ENCODE measurements at places on chromosomes 7 and 10. TPM values are rescaled to one million over a fixed set of nuclear protein-coding genes. Genes with fewer than 3 reads are reported as not detected.

Gene OR2A1
- total RNA-seq, result under 0.01 TPM

Gene C10orf62
- total RNA-seq, result not detected

Gene CHAT
- not detected for total RNA-seq

Gene KCND2
- 5.1 TPM for total RNA-seq

Gene LIPN
- total RNA-seq, result not detected

Gene SPDYE17
- not detected for total RNA-seq

Gene IFIT1B
- total RNA-seq, result not detected

Gene NYAP1
- 2.0 TPM for total RNA-seq

Gene DOCK1
- total RNA-seq, result 77.8 TPM

Gene SPRN
- total RNA-seq, result 0.37 TPM

Gene OR2A5
- not detected for total RNA-seq

Gene OGA
- total RNA-seq, result 102 TPM

Gene ZNF804B
- not detected for total RNA-seq

Gene CYP2W1
- not detected for total RNA-seq

Gene SRRM3
- total RNA-seq, result 0.98 TPM

Gene PAPOLB
- 0.20 TPM for total RNA-seq

Gene ANKRD30A
- not detected for total RNA-seq

Gene ACTL6B
- total RNA-seq, result not detected

Gene IFIT1
- total RNA-seq, result 5.5 TPM

Gene AP3M1
- total RNA-seq, result 29.8 TPM

Gene PROSER2
- 3.3 TPM for total RNA-seq

Gene BICC1
- total RNA-seq, result 45.9 TPM

Gene PPIF
- 53.6 TPM for total RNA-seq

Gene TMEM236
- under 0.01 TPM for total RNA-seq

Gene SLC18A2
- total RNA-seq, result not detected

Gene IFIT3
- total RNA-seq, result 16.4 TPM

Gene PPP1R3C
- 2.6 TPM for total RNA-seq

Gene IDI2
- under 0.01 TPM for total RNA-seq

Gene OR2A12
- not detected for total RNA-seq

Gene SPDYE1
- total RNA-seq, result not detected

Gene TMEM270
- not detected for total RNA-seq

Gene C10orf95
- total RNA-seq, result not detected

Gene ANLN
- total RNA-seq, result 173 TPM

Gene ACSL5
- 2.6 TPM for total RNA-seq

Gene LDB1
- 32.3 TPM for total RNA-seq

Gene FBXO24
- total RNA-seq, result 0.37 TPM

Gene CYP2C8
- total RNA-seq, result not detected

Gene HECTD2
- 7.0 TPM for total RNA-seq

Gene HTR5A
- not detected for total RNA-seq

Gene ELMO1
- total RNA-seq, result 1.4 TPM

Gene DPYSL4
- total RNA-seq, result 1.6 TPM

Gene SERPINE1
- 464 TPM for total RNA-seq

Gene ADCYAP1R1
- 3.1 TPM for total RNA-seq

Gene SORBS1
- 0.20 TPM for total RNA-seq
